ENCODE measurements at places on chromosomes 4 and X. TPM values are rescaled to one million over a fixed set of nuclear protein-coding genes. Genes with fewer than 3 reads are reported as not detected.

Gene HSFX4
- not detected for total RNA-seq

Gene HTT
- 10.0 TPM for total RNA-seq

Gene SH2D1A
- not detected for total RNA-seq

Gene CTAG1B
- not detected for total RNA-seq

Gene PAGE5
- not detected for total RNA-seq
